ENCODE measurements at places on chromosomes 7 and 10.

GRCh38 chr10:11705722-11706121 lies 36.5 kb upstream of the ECHDC3 start:
- ATAC-seq, result no peak

DNA sequence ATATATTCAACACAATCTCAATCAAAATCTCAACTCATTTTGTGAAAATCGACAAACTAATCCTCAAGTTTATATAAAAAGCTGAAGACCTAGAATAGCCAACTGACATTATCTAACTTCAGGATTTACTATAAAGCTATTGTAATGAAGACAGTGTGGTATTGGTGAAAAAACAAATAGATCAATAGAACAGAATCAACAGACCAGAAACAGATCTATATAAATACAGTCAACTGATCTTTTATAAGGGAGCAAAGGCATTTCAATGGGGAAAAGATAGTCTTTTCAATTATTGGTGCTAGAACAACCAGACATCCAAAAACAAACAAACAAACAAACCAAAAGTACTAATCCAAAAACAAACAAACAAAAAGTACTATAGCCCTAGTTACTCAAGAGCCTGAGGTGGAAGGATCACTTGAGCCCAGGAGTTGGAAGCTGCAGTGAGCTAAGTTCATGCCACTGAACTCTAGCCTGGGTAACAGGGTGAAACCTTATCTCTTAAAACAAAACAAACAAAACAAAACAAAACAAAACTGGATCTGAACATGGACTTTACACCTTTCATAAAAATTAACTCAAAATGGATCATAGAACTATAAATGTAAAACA lies 26.6 kb upstream of the AKR1D1 start:
- no peak for ATAC-seq

DNA sequence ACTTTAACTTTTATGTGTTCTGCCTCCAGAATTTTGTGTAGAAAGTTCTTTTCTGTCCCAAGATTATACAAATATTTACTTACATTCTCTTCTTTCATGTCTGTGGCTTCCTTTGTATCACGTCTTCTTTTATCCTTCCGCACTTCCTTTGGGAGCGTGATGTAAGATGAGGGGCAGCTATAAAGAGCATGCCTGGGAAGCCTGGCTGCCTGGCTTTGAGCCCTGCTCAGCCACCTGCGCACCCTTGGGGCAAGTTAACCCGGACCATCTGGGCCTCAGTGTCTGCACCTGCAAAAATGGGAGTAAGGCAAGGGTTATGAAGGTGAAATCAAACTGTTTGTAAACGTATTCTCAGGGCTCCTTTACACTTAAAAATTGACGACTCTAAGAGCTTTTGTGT lies 25.2 kb downstream of the PALD1 start:
- ATAC-seq, result no peak

DNA sequence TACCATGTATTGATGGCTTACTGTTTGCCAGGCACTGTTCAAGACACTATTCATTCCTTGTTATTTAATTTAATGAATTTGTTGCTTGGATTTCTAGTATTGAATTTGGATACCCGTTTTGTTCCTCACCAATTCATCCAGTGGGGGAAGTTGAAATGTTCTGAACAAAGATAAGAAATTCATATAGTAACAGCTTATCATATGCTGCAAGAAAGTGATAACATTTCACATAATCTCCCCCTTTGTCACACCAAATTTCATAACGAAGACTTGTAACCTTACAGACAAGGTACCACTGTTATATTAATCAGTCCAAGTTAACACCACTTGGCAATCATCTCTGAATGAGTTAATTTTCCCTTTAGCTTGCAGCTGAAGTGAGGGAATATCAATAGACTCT lies 42.1 kb downstream of the SCIN start:
- ATAC-seq, result no peak

- ATAC-seq, result no peak
These were observed 9.9 kb downstream of the BAZ1B start for GRCh38 chr7:73512018-73512780.

Measured in motor neuron (in vitro differentiated cells).